ENCODE measurements at places on chromosomes 11 and 22.

GRCh38 chr11:28793282-28793738, 685.1 kb downstream of the METTL15 start:
- no peak for DNase-seq

DNA sequence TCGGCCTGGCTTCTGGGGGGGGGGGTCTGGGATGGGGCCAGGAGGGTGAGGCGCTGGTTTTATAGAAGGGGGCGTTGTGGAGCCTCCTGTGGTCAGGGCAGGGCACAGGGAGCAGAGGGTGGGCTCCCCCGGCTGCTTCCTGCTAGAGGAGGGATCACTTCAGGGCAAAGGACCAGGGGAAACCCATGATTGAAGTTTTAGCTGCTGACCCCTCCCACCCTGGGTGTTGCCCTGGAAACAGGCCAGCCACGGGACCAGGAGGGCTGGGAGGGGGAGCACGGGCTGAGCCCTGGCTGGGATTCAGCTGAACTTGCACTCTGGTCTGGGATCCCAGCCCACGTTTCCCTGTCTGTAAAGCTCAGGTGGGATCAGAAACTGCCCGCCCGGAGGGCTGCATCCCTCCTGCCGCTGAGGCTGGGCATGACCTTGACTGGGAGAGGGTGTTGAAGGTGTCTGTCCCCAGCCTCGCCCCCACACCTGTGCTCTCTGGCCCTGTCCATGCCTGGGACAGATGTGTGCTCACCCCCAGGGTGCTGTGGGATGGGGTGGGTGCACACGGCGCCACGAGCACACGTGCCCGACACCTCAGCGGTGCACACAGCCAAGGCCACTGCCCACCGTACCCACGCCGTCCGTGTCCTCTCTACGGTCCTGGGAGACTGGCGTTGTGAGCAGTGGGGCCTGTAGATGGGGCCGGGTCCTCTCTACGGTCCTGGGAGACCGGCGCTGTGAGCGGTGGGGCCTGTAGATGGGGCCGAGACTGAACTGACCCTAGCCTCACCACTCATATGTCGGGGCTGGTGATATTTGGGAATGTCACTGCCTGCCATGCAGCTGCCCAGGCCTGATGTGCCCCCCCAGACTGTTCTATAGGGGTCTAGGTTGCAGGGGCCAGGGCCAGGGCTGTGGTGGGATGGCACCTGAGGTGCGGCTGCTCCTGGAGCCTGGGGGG, 2.3 kb downstream of the TSPAN4 start:
- DNase-seq, result peak; percentile 83

DNA sequence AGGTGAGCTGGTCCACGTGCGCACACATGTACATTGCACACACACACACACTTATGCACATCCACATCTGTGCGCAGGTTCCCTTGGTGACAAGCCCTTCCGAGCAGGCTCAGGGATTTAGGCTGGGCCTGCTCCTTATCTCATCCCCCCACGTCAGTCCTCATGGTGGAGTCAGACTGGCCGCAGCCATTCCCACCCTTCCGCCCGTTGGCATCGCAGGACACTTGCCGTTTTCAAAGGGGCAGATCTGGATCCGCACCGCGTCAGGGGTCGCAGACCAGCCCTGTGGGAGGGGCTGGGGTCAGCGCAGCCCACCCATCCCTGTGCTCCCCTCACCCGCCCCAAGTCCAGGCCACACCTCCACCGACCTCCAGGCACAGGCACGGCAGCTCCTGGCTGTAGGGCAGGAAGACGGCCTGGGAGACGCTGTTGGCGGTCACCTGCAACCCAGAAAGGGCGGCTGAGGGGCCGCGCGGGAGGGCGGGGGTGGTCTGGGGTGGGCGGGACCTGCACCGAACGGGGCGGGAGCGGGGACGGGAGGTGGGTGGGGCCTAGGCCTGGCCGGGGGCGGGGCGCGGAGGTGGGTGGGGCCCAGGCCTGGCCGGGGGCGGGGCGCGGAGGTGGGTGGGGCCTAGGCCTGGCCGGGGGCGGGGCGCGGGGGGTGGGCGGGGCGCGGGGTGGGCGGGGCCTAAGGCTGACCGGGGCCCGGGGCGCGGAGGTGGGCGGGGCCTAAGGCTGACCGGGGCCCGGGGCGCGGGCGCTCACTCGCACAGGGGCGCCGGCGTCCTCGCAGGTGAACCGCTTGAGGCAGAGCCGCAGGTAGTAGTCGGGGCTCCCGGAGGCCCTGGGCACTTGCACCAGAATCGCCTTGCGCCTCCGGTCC, 13.3 kb downstream of the IL17REL start:
- DNase-seq, result no peak

DNA sequence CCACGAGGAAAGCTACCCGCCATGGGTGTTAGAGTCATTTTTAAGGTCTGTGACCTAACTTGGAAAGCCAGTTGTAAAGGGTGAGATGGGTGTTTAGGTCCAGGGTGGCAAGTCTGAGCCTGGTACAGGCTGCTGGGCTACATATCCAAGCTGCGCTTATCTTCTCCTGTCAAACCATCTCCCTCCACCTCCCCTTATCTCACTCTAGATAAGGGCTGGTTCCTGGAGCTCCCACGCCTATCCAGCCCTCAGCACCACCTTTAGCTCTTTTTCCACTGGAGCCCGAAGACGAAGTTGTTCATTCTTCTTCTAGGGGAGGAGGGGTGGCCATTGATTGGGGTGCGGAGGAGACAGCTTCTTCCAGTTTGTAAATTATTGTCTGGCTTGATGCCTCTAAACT, 48.5 kb downstream of the MICAL2 start:
- no peak for DNase-seq

GRCh38 chr11:46361283-46362155, 14.3 kb downstream of the DGKZ start:
- no peak for DNase-seq

DNA sequence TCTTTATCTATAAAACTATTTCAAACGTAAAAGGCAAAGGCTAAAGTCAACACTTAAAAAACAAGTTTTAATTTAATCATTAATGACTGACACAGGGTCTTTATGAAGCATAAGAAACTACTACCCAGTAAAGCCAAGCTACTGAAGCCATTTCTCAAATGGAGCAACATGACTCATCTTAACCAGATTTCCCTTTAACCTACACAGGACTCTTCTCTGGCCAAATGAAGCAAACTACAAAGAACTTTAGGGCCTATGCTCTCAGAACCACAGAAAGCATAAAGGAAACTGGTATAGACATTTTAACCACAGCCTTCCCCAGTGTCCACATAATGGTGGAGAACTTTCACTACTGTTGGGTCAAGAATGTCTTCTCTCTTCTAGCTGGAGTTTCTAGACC, 34.7 kb downstream of the ALG9 start:
- DNase-seq, result peak; percentile 5

DNA sequence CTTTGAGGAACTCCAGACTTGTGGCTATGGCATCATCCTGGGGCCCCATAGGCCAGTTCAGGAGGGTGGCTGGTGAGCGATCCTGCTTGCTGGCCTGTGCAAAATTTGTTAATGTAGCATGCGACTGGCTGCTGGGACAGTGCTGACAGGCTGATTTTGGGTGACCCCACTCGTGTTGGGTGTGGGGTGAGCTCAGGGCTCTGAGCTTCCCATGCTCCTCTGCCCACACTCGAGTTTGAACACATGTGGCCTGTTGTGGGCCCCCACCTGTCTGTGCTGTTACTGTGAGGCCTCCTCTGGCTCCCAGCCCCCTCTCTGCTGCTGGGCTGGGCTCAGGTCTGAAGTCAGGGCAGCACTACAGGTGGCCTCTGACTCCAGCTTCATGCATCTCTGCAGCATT, 64.4 kb upstream of the MYEOV start:
- DNase-seq, result no peak

DNA sequence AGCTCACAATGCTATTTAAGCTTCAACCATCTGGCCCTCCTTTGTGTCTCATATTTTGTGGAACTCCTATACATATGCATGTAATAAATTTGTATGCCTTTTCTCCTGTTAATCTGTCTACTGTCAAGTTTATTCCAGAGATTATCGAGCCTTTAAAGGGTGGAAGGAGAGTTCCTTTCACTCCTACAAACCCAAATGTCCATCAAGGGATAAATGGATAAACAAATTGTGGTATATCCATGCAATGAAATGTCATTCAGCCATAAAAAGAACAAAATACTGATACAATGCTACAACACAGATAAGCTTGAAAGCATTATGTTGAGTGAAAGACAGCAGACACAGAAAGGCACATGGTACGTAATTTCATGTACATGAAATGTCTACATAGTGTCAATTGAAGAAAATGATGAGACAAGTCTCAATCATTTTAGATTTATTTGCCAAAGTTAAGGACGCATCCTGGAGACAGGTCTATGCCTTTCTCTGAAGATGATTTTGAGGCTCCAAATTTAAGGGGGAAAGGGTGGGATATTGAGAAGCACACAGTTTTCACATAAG, 17.7 kb upstream of the FEZ1 start:
- DNase-seq, result no peak

DNA sequence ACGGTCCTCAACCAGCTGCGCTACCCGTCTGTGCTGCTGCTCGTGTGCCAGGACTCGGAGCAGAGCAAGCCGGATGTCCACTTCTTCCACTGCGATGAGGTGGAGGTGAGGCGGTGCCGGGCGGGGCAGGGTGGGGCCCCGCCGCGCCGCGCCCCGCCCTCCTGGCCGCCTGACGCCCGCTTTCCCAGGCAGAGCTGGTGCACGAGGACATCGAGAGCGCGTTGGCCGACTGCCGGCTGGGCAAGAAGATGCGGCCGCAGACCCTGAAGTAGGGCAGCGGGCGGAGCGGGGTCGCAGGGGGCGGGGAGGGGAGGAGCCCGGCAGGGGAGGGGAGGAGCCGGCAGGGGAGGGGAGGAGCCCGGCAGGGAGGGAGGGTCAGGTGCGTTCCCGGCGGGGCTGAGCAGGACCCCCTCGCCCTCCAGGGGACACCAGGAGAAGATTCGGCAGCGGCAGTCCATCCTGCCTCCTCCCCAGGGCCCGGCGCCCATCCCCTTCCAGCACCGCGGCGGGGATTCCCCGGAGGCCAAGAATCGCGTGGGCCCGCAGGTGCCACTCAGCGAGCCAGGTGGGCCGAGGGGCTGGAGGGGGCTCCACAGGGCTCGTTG, 14.7 kb downstream of the EPS8L2 start:
- no peak for DNase-seq

DNA sequence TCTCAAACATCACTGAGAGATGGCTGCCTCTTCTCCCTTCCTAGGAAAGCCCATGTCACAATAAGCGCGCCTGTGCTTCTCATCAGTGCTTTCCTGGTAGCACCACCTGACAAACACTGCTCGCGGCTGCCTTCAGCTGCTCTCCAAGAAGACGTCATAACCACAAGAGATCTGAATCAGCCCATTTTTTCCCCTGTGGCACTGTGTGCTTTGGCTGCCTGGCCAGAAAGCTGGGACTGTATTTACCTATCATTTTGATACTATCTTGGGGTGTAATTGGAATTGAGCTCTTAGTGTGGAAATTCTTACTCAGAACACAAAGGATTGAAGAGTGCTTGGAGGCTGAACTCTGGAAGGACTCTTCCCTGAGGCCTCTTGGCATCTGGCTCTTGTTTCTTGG, 50.3 kb upstream of the EHF start:
- DNase-seq, result no peak

DNA sequence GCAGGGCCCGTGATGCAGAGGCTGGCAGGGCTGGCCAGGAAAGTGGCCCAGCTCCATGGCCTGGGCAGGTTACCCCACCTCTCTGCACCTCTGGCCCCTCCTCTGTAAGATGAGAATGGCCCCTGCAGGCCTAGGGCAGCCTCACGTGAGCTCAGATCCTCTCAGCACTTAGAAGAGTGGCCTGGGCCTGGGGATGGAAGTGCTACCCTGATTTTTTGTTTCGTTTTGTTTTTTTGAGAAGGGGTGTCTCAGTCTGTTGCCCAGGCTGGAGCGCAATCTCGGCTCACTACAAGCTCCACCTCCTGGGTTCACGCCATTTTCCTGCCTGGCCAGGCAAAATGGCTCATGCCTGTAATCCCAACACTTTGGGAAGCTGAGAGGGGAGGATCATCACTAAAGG, 982 bp downstream of the APOBEC3H start:
- no peak for DNase-seq

DNA sequence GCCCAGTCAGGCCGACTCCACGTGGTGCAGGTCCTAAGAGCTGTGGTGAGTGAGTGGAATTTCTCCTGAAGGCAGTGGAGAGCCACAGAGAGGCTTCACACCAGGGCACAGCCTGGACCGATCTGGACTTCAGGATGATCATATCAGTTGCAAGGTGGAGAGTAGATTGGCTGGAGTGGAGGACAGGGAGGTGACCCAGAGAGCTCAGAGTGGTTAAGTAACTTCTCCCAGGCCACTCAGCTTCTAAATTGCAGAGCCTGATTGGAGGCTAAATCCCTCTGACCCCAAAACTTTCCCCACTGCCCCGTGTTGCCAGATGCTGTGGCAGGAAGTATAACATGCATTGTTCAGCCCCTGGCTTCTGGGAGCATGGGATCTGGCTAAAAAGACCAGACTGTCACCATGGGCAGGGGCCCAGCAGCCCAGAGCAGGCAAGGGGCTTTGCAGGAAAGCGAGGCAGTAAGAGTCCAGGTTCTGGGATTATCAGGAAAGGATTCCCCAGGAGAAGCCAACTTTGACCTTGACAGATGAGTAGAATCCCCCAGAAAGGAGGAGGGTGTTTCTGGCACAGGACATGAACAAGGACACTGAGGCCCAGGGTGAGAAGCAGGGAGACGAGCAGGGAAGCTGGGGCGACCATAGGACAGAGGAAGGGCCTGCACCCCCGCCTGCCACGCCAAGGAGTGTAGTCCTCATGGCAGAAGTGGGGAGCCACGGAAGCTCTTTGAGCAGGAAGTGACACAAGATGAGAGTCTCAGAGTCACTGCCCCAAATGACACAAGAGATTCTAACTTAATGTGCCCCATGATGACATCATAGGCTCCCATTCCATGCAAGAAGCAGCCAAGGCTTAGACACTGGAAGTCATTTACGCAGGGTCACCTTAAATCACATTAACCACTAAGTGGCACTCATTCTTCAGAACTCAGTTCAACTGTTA, 4.8 kb downstream of the SLC35C1 start:
- no peak for DNase-seq

- no peak for DNase-seq
Measured at GRCh38 chr11:76628408-76628947, 42.1 kb downstream of the LRRC32 start.

- DNase-seq, result no peak
Measured at GRCh38 chr22:38853196-38853651, 9.4 kb upstream of the NPTXR start.

DNA sequence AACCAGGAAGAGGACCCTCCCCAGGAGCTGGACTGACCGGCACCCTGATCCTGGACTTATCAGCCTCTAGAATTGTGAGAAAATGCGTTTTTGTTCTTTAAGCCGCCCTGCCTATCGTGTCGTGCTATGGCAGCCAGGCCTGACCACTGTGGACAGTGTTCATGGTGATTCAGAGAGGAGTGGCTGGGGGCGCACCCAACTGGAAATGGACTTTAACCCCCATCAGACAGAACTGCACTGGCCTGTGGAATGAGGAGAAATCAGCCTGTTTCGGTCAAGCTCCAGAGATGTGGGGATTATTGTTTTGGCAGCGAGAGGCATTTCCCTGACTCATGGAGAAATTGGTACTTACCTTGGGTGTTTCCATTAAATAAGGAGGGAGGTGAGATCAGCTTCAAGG, 1437.8 kb downstream of the BRD1 start:
- no peak for DNase-seq

GRCh38 chr11:115710980-115711379, 206.8 kb upstream of the CADM1 start:
- DNase-seq, result no peak

- no peak for DNase-seq
Measured at GRCh38 chr11:69811431-69811830, 7.8 kb downstream of the FGF3 start.
